Hair follicular keratinocyte (primary cell): ENCODE measurements at places on chromosomes 7 and 10. TPM values are rescaled to one million over a fixed set of nuclear protein-coding genes. Genes with fewer than 3 reads are reported as not detected.

Gene MACC1
- total RNA-seq = 0.86 and 1.4 TPM in 2 replicates

Gene HSPB1
- total RNA-seq = 350 and 375 TPM in 2 replicates

Gene IQUB
- total RNA-seq = not detected in 2 replicates

Gene GRID2IP
- total RNA-seq = 0.16 TPM in 1 of 2 replicates, not detected in the other

Gene EGR2
- total RNA-seq = 0.78 TPM in 1 of 2 replicates, not detected in the other

Gene HDAC9
- 3.0 and 11.1 TPM in 2 replicates for total RNA-seq

Gene CDCA7L
- 32.0 and 38.2 TPM in 2 replicates for total RNA-seq

Gene CTAGE15
- total RNA-seq = 0.11 and 0.31 TPM in 2 replicates

Gene ZNRF2
- 14.5 and 15.5 TPM in 2 replicates for total RNA-seq

Gene AGAP5
- 1.2 and 3.2 TPM in 2 replicates for total RNA-seq

Gene DIP2C
- 2.0 and 3.5 TPM in 2 replicates for total RNA-seq

Gene CACNA2D1
- 0.47 and 1.7 TPM in 2 replicates for total RNA-seq

Gene ACTL6B
- not detected in 2 replicates for total RNA-seq

Gene HGF
- 0.04 TPM in 1 of 2 replicates, not detected in the other for total RNA-seq

Gene VENTX
- not detected in 2 replicates for total RNA-seq

Gene TRPV6
- 0.08 TPM in 1 of 2 replicates, not detected in the other for total RNA-seq

Gene CARD11
- total RNA-seq = 0.95 and 2.1 TPM in 2 replicates

Gene GIMAP1
- total RNA-seq = not detected in 2 replicates

Gene KLF6
- total RNA-seq = 40.5 and 65.8 TPM in 2 replicates
